Kasumi-1 (cell line): ENCODE measurements at places on chromosomes 2 and 18.

GRCh38 chr2:3079466-3079865 lies 298.2 kb downstream of the EIPR1 start:
- DNase-seq = no peak

GRCh38 chr2:128252501-128252900 lies 66.2 kb downstream of the HS6ST1 start:
- DNase-seq = no peak

GRCh38 chr18:2681993-2682603 lies 26.6 kb downstream of the SMCHD1 start:
- no peak for DNase-seq

DNA sequence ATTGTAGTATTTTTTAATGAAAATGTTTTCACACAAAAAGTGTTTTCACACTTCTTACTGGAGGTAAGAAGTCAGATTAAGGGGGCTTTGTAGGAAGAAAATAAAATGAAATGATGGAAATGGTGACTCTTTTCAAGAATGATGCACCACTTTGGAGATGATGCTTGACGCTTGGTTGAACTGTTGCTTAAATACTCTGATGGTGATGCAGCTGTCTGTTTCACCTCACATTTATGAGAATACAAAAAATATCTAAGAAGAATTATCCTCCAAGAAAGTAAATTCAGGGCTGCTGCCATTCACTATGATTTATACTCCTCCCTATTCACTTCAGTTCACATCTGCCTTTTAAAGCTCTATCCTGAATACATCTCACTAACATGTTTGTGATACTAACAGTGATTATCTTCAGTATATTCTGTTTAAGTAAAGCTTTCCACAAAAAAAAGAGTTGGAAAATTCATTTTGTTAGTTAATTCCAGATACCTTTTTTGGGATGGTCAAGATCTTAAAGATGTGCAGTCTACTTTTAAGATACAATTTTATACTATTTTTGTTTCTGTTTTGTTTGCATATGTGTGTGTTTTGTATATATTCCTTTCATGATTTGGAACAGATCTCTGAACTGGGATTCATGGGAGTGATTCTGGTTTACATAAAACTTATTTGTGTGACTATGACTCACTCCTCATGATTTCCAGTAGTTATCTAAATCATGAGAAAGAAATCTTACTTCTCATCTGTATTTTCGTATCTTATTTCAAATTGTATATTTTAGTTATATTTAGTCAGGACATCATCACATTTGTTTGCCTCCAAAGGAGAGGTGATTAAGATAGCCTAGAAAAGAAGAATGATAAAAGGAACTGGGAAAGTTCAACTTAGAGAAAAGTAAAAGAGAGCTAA lies 53.1 kb downstream of the SLC39A10 start:
- no peak for DNase-seq

- DNase-seq = no peak
Observed at GRCh38 chr18:67451960-67452359, 64.6 kb downstream of the DSEL start.

GRCh38 chr2:200050921-200051610 lies 95.7 kb downstream of the MAIP1 start:
- no peak for DNase-seq

GRCh38 chr2:176647325-176648165 lies 378.3 kb downstream of the MTX2 start:
- no peak for DNase-seq

GRCh38 chr2:16284941-16285625 lies 344.7 kb downstream of the MYCN start:
- DNase-seq = no peak

GRCh38 chr2:47504174-47504810 lies 101.3 kb downstream of the MSH2 start:
- DNase-seq = no peak

DNA sequence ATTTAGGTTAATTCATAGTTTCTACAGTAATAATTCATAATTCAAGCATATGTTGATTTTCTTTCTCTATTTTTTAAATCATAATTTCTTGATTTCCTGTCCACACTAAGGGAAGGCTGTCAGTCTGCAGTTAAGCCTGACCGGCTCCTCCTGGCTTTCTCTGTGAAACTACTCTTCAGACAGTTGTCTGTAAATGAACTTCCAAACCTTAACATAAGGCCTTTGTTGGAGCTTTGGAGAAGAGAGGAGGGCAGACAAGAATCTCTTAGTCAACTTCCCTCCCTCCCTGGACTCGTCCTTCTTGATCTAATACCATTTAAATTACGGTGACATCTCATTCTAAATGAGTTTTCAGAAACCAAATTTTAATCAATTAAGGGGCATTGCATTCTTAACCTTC lies 404.1 kb upstream of the ST6GAL2 start:
- DNase-seq = no peak

- DNase-seq = peak; percentile 81
Observed at GRCh38 chr2:222912117-222912516, 51.3 kb downstream of the ACSL3 start.

DNA sequence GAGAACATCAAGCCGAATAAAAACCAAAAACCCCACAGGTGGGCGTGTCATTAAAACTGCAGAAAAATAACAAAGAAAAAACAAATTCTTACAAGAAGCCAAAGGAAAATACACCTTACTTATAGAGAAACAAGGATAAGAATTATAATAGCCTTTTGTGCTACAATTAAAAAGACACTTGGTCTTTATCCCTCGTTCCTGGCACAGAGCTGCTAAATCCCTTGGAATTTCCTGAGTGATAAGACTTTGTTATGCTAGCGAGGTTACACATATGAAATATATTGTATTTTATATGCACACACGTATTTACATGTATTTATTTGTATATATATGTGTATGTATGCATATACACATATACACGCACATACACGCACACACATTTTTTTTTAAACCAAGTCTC lies 325.3 kb upstream of the TFPI start:
- DNase-seq = no peak

GRCh38 chr2:201575971-201576370 lies 67.3 kb downstream of the TMEM237 start:
- DNase-seq = no peak

GRCh38 chr2:9108210-9108967 lies 98.2 kb upstream of the ASAP2 start:
- DNase-seq = no peak

GRCh38 chr18:12239431-12239830 lies 14.7 kb upstream of the CIDEA start:
- DNase-seq = no peak

DNA sequence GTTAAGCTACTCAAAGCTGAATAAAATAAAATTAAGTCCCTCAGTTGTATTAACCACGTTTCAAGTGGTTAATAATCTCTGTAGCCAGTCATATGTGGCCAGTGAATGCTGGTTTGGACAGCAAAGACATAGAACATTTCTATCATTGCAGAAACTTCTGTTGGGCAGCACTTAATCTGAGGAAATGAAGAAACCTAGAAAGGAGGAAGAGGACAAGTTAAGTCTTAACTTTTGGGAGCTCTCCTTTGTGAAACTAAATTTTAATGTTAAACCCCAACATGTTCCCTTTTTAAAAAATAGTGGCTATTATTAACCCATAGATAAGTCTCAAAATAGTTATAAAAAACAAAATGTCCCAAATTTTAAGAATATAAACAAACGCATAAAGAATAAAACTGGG lies 421.3 kb downstream of the ARHGAP15 start:
- peak; percentile 30 for DNase-seq

DNA sequence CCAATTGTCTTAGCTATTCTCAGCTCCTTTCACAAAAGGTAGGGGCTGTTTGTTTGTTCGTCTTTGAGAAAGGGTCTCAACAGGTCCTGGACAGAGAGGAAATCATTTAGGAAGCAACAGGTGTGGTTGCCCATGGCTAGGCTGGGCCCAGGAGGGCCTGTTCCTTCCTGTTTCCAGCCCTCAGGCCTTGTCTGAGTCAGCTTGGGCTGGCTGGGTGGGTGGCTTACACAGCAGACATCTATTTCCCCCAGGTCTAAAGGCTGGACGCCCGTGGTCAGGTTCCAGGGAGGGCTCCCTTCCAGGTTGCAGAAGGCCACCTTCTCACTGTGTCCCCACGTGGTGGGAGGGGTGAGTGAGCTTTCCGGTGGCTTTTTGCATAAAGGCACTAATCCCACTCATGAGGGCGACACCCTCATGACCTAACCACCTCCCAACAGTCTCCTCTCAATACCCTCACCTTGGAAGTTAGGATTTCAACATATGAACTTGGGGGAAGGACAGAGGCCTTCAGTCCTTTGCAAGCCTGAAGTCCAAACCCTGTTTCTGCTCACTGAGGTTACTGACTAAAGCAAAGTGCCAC lies 45.5 kb downstream of the ARHGEF4 start:
- no peak for DNase-seq

- DNase-seq = peak; percentile 71
Observed at GRCh38 chr2:202870431-202871299, 901 bp downstream of the ICA1L start.

DNA sequence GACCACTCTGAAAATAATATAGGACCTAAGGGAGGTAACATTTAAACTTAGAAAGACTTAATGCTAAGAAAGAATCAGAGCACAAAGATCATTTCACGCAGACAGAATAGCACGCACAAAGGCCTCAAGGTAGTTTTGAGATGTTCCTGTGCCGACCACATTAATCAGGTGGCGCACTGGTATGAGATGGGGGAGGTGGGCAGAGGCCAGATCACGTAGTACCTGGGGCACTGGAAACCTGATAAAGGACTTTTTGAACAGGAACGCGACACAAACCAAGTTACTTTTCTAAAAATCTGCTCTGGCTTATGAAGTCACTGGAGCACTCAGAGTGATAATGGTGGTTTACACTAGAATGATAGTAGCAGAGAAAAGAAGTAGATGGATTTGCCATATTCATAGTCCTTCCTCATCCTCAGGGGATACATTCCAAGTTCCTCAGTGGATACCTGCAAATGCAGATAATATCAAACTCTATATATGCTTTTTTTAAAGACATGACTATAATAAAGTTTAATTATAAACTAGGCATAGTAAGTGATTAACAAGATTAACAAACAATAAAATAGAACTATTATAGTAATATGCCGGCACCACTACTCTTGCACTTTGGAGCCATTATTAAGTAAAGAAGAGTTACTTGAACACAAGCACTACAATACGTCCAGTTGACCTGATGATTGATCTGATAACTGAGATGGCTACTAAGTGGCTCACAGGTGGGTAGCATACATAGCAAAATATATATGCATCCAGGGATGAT lies 42.6 kb upstream of the CDCA7 start:
- DNase-seq = no peak

- DNase-seq = no peak
Observed at GRCh38 chr2:120105360-120105759, 92.5 kb downstream of the EPB41L5 start.

DNA sequence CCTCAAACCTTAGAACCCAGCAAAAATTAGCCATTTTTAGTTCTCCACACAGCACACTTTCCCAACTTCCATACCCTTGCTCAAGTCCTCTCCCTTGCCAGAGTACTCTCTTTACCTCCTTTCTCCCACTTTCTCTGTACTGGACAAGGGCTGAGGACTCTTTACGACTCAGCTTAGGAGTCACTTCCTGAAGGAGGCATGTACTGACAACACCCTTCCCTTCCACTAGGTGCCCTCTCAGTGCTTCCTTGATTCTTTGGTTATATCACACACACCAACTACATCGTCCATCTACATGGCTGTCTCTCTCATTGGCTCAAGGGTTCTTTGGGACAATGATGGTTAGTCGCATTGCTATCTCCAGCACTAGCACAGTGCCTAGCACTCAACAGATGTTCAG lies 5.2 kb upstream of the C18orf63 start:
- DNase-seq = no peak

GRCh38 chr2:149724091-149724490 lies 136.5 kb upstream of the MMADHC start:
- no peak for DNase-seq

- DNase-seq = no peak
Observed at GRCh38 chr2:55555977-55556376, 36.5 kb downstream of the CFAP36 start.

- DNase-seq = no peak
Observed at GRCh38 chr2:100451734-100452133, 18.5 kb upstream of the NMS start.

DNA sequence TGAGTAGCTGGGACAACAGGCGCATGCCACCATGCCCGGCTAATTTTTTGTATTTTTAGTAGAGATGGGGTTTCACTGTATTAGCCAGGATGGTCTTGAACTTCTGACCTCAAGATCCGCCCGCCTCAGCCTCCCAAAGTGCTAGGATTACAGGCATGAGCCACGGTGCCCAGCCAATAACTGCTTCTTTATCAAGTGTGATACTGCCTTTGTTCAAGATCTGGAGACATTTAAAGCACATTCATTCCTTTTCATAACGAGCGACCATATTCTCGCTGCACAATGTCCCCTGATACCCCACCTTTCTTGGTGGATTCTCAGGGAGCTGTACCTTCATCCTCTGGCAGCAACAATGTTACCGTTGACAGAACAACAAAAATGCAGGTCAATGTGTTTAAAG lies 75.4 kb downstream of the PIEZO2 start:
- no peak for DNase-seq

GRCh38 chr18:27185025-27185763 lies at the start of gene CHST9:
CHST9 (minus strand) TSS chr18:27185308; CDS start chr18:27142809, 42,499 bp downstream.
- no peak for DNase-seq

GRCh38 chr18:2910261-2910660 lies 63.5 kb downstream of the EMILIN2 start:
- no peak for DNase-seq

DNA sequence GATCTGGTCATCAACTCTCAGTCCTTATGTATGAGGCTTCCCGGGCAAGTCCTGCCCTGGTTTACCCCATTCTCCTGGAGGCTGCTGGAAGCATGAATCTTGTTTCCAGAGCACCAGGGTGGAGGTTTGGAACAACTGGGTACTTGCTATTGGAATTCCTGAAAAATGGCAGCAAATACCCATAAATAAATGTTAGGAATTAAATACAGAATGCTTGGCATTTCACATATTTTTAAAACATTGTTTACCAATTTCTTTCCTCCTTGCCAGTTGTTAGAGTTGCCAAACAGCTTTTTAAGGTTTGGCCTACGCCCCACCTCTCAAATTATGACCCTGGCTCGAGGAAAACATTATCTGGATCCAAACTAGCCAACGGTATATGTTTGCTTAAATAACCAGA lies 90.6 kb upstream of the ZCCHC2 start:
- no peak for DNase-seq

GRCh38 chr2:1748176-1748740 lies 3.9 kb upstream of the PXDN start:
- DNase-seq = no peak

- DNase-seq = no peak
Observed at GRCh38 chr2:205948883-205949282, 137.1 kb downstream of the INO80D start.

GRCh38 chr18:48569139-48569914 lies 30.5 kb downstream of the CTIF start:
- DNase-seq = no peak

GRCh38 chr2:222907790-222908441 lies 47.1 kb downstream of the ACSL3 start:
- no peak for DNase-seq

GRCh38 chr2:230842473-230842872 lies 22.3 kb upstream of the ITM2C start:
- no peak for DNase-seq

GRCh38 chr18:58639751-58640427 lies 11.0 kb upstream of the ALPK2 start:
- DNase-seq = peak; percentile 7
